ENCODE measurements at places on chromosomes 12 and 14. TPM values are rescaled to one million over a fixed set of nuclear protein-coding genes. Genes with fewer than 3 reads are reported as not detected.

The METTL1 gene
- 32.5 TPM for total RNA-seq

The GALNT8 gene
- total RNA-seq, result 1.1 TPM

The MMP17 gene
- 0.64 TPM for total RNA-seq

The EP400 gene
- total RNA-seq, result 59.7 TPM

The SLC35E3 gene
- total RNA-seq, result 8.5 TPM

The BTG1 gene
- 200 TPM for total RNA-seq

The KRT78 gene
- not detected for total RNA-seq

The TPH2 gene
- not detected for total RNA-seq

The TRPV4 gene
- total RNA-seq, result not detected

The ITPR2 gene
- 47.9 TPM for total RNA-seq

The DYRK2 gene
- 54.6 TPM for total RNA-seq

The LRRC9 gene
- total RNA-seq, result not detected

The FOXG1 gene
- total RNA-seq, result not detected

The MGP gene
- 0.25 TPM for total RNA-seq

The FGD4 gene
- total RNA-seq, result 0.39 TPM

The APOF gene
- total RNA-seq, result not detected

The KRT77 gene
- not detected for total RNA-seq

The TAS2R31 gene
- 3.5 TPM for total RNA-seq

The ACTN1 gene
- 21.6 TPM for total RNA-seq

The EFS gene
- total RNA-seq, result not detected

The RIPK3 gene
- total RNA-seq, result 41.9 TPM

The A2M gene
- not detected for total RNA-seq

The B4GALNT1 gene
- 4.5 TPM for total RNA-seq

The PROX2 gene
- total RNA-seq, result not detected

The IFNG gene
- 560 TPM for total RNA-seq

The HOXC9 gene
- total RNA-seq, result not detected

The OAS1 gene
- 155 TPM for total RNA-seq

The ESR2 gene
- total RNA-seq, result 0.05 TPM

The SYCP3 gene
- 0.93 TPM for total RNA-seq

The RHOJ gene
- total RNA-seq, result not detected

The CARMIL3 gene
- 3.2 TPM for total RNA-seq

The BEGAIN gene
- 1.2 TPM for total RNA-seq

The TCL1B gene
- total RNA-seq, result not detected

The ABCC9 gene
- total RNA-seq, result not detected

The RFX4 gene
- total RNA-seq, result not detected

The SRSF5 gene
- 294 TPM for total RNA-seq

The SALL2 gene
- 1.2 TPM for total RNA-seq

The ARHGAP9 gene
- 192 TPM for total RNA-seq

The AJUBA gene
- total RNA-seq, result 1.9 TPM

Measured in T-helper 1 cell treated with Interleukin-12 subunit alpha and Interleukin-12 subunit beta and Interleukin-4 antibody, amounts not matched to agents 30 ng/mL and 1 ng/mL, for 36 hours (primary cell).